ENCODE measurements at places on chromosomes 4 and X. TPM values are rescaled to one million over a fixed set of nuclear protein-coding genes. Genes with fewer than 3 reads are reported as not detected.

Gene FMR1NB
- not detected for total RNA-seq

Gene C4orf46
- total RNA-seq, result 4.2 TPM

Gene PTCHD1
- total RNA-seq, result 0.08 TPM

Gene NOX1
- not detected for total RNA-seq

Gene IL2RG
- total RNA-seq, result 0.89 TPM

DNA sequence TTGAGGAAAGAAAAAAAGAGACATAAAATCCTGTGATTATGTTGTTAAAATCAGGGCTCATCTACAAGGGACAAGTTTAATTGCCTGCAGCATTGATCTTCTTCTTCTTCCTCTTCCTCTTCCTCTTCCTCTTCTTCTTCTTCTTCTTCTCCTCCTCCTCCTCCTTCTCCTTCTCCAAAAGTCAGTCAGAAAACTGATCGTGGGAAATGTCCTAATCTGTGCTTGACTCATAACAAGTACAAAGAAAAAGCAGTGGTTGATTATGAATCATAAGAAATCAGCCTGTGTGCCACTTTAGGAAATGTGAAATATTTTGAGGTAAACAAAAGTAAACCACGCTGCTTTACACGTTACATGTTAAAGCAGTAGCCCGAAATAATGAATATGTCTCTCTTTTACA lies 2.7 kb upstream of the ATP10D start:
- DNase-seq, result no peak

- no peak for DNase-seq
Measured at GRCh38 chr4:3481783-3482393, 18.8 kb downstream of the DOK7 start.

- no peak for DNase-seq
Measured at GRCh38 chr4:106687026-106687425, 318.4 kb upstream of the GIMD1 start.
